SK-N-MC (cell line): ENCODE measurements at places on chromosomes 1 and 21.
A peak's percentile ranks its signal among the peaks of the same experiment; 100 is the strongest.

GRCh38 chr1:172109359-172109758, 268.1 kb downstream of the DNM3 start:
- DNase-seq: peak; percentile 97

DNA sequence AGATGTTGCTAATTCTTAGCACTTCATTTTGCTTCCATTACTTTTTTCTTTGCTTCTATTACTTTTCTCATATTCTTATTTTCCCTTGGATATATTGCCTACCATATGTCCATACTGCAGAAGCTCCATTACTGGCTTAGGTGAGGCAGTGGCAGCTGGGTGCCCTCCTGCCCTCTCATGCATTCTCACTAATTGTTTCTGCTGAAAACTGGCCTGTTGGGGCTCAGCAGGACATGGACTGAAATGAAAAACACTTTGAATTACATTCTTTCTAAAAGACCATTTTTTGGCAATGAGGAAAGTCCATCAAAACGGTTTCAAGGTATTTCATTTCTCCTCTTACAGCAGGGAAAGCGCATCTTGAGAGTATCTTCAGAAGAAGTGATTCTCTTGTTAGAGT, 122.9 kb downstream of the MAST2 start:
- DNase-seq: no peak

DNA sequence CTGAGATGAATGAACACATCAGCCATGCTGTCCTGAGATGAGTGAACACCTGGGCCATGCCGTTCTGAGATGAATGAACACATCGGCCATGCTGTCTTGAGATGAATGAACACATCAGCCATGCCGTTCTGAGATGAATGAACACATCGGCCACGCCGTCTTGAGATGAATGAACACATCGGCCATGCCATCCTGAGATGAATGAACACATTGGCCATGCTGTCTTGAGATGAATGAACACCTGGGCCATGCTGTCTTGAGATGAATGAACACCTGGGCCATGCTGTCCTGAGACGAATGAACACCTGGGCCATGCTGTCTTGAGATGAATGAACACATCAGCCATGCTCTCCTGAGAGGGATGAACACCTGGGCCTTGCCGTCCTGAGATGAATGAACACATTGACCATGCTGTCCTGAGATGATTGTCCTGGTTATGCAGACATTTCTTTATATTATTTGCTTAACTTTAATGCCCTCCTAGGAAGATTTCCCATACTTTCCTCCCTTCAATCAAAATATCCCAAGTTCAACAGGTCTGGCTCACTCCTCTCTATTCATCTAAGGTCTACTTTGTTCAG, 48.6 kb upstream of the COL6A1 start:
- DNase-seq: no peak

GRCh38 chr1:37634244-37634991, at the start of gene RSPO1:
RSPO1 (minus strand) TSS chr1:37634892; CDS start chr1:37629661, 5,231 bp downstream.
- no peak for DNase-seq

- DNase-seq: no peak
Observed at GRCh38 chr1:22731924-22732720, 21.5 kb downstream of the EPHB2 start.

DNA sequence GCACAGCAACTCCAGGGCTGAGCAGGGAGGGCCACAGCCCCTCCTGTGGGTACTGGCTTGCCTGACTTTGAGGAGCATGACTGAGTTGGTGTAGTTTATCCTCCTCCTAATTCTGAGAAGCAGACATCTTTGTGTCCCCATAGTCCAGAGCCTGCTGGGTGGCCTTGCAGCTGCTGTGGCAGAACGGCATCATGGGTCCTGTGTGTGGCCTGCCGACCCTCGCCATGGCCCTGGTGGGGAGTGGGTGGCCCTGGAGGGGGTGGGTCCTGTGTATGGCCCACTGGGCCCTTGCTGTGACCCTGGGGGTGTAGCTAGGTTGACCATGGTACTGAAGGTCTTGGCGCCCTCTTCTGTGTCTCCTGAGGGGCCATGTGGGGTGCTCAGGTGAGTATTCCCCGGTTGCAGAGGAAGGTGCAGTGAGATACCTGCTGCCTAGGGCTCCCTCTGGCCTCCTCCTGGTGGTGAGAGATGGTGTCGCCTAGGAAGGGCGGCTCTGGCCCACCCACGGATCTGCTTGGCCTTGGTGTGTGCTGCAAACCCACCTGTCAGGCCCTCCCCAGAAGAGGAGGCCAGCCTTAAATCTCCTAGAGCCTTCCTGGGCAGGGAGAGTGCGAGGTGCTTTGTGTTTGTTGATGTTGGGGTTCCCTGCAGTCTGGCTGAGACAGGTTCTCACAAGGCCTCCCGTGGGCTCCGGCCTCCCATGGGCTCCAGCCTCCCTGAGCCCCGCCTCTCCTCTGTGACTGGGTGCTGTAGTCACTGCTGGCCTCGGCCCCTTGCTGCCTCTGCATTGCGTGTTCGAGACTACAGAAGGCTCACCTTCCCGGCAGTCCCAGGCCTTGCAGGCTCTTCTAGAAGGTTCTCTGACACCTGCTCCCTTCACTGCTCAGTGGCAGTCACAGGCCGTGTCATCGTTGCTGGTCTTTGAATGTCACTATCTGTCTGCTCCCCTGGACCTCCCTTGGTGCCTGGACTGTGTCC, 7.8 kb downstream of the SNAP47 start:
- DNase-seq: no peak

DNA sequence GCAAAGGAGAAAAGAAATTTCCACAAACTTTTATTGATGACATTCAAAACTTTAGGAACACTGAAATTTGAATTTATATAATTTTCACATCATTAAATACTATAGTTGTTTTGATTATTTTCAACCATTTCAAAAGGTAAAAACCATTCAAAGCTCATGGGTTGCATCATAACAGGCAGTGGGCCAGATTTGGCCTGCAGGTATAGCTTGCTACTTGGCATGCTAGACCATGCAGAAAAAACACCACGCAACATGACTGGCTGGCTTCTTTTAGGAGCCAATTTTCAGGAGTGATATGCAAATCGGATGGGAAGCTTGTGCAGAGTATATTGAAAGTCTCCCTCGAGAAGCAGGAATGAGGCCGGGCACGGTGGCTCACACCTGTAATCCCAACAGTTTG, 144.8 kb downstream of the GLUL start:
- no peak for DNase-seq

- DNase-seq: no peak
Observed at GRCh38 chr1:232322162-232322734, 307.7 kb downstream of the SIPA1L2 start.

DNA sequence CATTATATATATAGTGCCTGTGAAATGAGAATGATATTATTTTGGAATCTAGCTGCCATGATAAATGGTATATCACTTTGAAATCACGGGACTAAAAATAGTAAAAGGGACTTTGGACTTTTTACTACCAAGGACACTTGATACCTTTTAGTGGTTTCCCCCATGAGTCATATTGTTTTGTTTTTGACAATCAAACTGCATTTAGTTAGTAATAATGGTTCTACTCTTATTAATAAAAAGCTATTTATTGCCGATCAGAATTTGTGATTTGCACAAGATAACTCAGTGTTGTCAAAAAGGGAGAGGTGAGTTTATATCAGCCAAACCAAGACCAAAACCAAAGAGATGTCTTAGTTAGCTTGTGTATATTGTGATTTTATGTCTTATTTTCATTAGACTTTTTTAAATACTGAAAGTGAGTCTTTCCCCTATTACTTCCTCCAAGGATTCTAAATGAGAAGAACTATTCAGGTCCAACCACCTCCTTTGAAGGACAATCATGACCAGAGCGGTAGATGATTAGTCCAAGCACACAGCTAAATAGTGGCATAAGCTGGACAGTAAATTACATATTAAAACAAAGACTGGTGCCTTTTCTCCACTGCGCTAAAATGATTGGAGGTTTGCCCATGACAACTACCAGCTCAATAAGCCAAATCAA, 281.7 kb upstream of the ESRRG start:
- DNase-seq: no peak

- no peak for DNase-seq
Observed at GRCh38 chr1:222736972-222737371, at the start of gene FAM177B. FAM177B (plus strand) TSS chr1:222737202; CDS start chr1:222746546, 9,344 bp downstream.

DNA sequence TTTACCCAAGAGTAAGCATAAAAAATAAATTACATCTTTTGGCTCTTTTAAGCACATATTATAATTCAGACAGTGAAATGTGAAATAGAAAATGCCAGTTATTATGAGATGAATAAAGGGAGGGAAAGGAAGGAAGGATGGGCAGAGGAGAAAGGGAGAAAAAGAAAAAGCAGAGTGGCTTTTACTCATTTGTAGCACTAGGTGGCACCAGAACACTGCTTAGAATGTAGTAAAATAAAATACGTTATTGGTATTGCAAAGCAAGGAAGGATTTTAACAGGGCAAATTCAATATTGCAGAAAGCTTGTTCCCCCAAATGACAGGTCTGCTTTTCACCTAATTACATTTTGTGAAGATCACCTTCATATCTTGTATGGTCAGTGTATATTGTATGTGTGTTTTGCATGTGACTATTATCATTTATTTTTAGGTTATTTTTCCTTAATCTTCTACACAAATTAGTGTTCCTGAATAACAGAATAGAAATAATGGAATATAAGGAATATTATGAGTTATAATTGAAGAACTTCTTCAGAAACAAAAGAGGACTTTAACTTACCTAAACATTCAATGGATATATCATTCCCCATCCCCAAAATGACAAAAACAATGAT, 9.1 kb upstream of the PCNX2 start:
- no peak for DNase-seq

- DNase-seq: no peak
Observed at GRCh38 chr1:48674641-48675040, 102.0 kb downstream of the BEND5 start.

GRCh38 chr1:32390904-32391870, 3.1 kb downstream of the BSDC1 start:
- DNase-seq: no peak

DNA sequence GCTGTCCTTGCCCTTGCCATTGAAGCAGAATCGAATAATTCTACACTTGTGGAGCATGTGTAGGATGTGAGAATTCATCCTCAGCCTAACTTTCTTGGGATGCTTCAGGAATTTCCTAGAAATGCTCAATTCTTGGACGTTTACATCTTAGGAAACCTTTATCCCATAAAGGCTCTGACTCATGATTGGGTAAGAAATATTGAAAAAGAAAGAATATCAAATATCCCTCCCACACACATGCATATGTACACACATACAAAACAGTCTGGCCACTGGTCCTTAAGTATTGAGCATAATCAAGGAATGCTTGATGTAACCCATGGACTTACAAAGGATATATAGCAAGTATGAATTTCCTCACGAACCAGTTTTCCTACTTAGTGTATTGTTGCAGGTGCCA, 83.9 kb upstream of the IPO9 start:
- DNase-seq: no peak

DNA sequence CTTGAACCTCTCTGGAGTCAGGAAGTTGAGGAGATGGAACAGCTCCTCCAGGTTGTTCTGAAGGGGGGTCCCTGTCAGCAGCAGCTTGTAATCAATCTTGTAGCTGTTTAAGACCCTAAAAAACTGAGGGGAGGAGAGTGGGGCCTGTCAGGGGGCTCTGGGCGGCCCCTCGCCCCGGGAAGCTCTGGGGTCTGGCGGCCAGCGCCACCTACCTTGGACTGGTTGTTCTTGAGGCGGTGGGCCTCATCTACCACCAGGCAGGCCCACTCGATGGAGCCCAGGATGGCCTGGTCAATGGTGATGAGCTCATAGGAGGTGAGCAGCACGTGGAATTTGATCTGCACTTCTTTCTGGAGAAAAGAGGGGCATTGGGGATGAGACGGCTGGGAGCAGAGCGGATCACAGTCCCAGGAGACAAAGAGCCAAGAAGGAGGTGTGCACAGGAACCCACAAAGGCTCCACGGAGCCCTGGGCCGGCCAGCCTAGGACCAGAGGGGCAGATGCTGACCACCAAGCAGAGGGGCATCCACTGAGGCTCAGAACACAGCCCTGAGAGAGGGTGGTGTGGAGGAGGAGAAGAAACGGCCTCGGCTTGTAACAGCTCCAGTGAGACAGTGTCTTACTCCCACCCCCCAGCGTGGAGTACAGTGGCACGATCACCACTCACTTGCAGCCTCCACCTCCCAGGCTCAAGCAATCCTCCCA, 43.5 kb downstream of the CHD5 start:
- no peak for DNase-seq

- DNase-seq: no peak
Observed at GRCh38 chr1:156160743-156161171, 7.4 kb downstream of the SEMA4A start.

GRCh38 chr21:42059721-42060120, 11.4 kb upstream of the UMODL1 start:
- no peak for DNase-seq

DNA sequence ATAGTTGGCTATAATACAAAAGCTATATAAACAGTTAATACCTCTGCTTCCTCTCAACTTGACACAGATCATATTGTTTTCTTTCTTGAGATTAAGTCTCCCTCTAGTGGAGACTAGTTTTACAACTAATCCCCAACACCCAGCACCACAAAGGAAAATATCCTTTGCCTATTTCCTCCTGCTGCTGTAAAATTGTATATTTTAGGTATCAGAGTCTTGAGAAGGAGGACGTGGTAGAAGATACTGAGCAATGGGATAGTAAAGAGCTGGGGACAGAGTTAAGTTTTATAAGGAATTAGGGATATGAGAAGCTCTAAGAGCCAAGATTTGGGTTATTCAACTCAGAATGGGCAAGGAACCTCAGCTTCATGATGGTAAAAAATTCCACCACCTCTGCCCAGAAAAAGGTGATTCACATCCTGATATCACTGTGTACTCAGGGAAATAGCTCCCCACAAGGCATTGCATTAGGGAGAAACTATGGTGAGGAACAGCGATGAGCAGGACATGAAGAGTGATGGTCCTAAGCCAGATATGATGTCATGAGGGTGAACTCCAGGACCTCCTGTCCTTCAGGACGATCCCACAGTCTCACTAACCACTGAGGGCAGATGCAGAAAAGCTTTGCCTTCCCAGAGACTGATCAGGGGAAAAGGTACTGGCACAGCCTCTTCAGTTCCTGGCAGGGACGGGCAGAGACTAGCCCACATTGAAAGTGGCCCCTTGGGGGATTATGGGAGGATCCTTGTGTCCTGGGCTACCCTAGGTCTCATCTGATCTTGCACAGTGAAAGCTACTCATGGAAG, 14.7 kb upstream of the CFAP126 start:
- peak; percentile 40 for DNase-seq

DNA sequence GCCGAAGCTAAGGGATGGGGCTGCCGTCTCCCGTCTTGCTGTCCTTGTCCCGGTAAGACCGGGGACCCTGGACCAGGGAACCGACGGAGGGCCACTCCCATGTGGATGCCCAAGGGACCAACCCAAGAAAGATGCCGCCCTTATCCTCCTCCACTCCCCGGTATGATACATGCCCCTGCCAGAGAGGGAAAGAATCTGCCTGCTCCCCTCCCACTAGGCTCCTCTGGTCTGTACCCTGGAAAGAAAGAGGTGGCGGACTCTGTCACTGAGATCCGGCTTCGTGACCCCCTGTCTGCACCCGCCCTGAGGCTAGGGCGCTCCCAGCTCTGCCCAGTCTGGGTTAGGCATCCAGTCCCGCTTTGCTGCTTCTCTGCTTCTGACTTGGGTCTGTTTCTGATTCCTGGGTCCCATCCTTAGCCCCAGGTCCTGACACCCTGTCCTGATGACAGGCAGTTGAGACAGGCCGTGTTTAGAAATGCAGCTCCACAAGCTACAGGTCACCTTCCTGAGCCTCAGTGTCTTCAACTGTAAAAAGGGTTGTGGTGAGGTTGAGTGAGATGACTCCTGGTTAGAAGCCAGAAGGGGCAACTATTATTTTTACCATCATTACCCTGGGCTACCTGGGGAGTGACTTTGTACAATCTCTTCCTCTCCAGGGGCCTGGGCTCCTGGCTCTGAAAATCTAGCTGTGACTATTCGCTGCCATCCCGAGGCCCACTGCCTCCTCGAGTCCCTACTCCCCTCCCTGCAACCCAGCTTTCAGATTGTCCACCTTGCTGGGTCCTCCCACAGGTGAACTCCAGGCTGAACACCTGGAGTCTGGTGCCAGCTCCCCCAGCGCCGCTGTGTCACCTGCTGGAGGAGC, 3.7 kb downstream of the MATN1 start:
- DNase-seq: no peak
